Peyer's patch (tissue), 4 donors: ENCODE measurements at places on chromosomes 4 and X. TPM values are rescaled to one million over a fixed set of nuclear protein-coding genes. Genes with fewer than 3 reads are reported as not detected.
A peak's percentile ranks its signal among the peaks of the same experiment; 100 is the strongest.

PDLIM3 gene
- total RNA-seq: 65.2 TPM

SLC9B1 gene
- total RNA-seq: 0.40 TPM

TMSB15C gene
- total RNA-seq: 3.2 TPM

RXFP1 gene
- not detected for total RNA-seq

GRCh38 chr4:159018062-159018629, 84.7 kb upstream of the RAPGEF2 start:
- peak; percentile 52 for DNase-seq

DNA sequence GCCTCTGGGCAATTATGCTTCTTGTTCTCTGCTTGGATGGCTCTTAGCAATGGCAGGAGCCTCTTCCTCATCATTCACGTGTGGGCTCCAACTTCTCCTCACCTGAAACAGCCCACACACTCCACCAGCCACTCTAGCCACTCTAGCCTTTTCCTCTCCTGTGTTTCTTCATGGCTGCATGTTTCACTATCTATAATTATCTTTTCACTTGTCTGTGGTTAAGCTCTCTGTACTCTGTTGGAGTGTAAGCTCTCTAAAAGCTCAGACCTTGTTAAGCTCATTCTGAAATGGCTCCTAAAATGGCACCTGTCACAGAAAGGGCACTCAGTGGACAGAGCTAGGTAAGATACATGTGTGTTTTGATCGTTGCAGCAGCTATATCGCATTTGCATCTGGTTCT, 80.0 kb downstream of the SH3KBP1 start:
- DNase-seq: no peak

- no peak for DNase-seq
These were observed 69.8 kb upstream of the TMEM33 start for GRCh38 chr4:41865306-41865980.

DNA sequence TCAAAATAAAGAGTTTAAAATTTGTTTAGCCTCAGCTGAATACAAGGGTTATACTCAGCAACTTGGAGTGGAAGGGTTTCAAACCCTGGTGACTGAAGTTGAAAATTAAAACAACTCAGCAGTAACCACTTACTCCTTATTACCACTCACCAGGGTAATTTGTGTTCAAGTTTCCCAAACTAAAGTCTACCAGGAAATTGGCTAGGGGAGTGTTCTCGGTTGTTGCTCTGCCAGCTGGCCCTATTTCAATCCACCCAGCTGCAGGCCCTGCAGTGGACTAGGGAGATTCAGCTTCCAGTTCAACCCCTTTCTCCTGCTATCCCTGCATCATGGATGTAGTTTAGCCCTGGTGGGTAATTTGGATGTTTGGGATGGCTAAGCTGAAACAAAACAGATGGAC, 37.8 kb upstream of the EXOC1L start:
- no peak for DNase-seq

GRCh38 chrX:71301195-71301924, at the start of gene ITGB1BP2:
TSS of gene ITGB1BP2 (plus strand) at chrX:71301750. CDS start at chrX:71301807, 57 bp downstream.
- DNase-seq: no peak
